ENCODE measurements at places on chromosomes 6 and 20. TPM values are rescaled to one million over a fixed set of nuclear protein-coding genes. Genes with fewer than 3 reads are reported as not detected.

Gene PDE10A
- total RNA-seq, result 15.0 TPM

DNA sequence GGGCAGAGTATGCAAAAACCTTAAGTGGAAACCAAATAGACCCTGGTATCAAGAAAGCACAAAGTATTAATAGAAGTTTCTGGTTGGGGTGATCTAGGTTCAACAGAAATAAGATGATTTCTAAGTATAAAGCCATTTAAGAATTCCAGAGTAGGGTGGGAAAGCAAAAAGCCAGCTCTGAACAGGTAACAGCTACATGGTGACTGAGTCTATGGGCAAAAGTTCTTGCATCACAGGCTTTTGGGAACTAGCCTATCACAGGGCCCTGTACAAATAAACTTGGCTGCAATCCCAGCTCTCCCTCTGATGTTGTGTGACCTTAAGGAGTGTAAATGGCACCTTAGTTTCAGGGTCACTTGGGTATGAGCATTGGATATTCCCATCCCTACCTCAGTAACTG is 5.5 kb downstream of the TCF19 start:
- H3K27me3 ChIP-seq, result no peaks in the 10 kb centered on the region
- no peak for DNase-seq
- peaks cover 10% of the 10 kb centered on the region for H3K4me1 ChIP-seq
- H3K4me3 ChIP-seq, result no peak overlapping the region
- H3K27ac ChIP-seq, result no peak overlapping the region

DNA sequence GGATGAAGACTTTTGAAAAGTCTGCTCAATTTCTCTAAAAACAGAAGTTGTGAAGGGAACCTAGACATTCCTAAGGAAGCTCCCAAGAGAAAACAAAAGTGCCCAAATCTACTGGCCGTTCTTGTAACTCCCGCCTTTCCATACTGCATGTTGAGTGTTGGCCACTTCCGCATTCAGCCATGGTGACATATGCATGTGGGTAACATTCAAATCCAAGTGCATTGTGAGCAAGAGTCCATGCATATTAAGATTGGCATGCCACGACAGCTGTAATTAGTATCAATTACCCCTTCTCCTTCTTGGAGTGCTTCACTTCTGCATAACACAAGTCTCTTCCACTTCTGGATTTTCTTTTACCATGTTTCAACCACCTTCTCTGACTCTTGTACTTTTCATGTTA is 8.4 kb downstream of the SLC35D3 start:
- no peaks in the 10 kb centered on the region for H3K27me3 ChIP-seq
- no peaks in the 10 kb centered on the region for H3K36me3 ChIP-seq
- no peak for DNase-seq
- no peaks in the 10 kb centered on the region for H3K4me1 ChIP-seq

- no peak overlapping the region for H3K4me3 ChIP-seq
- no peaks in the 10 kb centered on the region for H3K36me3 ChIP-seq
- no peaks in the 10 kb centered on the region for H3K27me3 ChIP-seq
- H3K27ac ChIP-seq, result no peak overlapping the region
- DNase-seq, result peak; percentile 42
These were observed 215.0 kb downstream of the SLC24A3 start for GRCh38 chr20:19427480-19427879.

DNA sequence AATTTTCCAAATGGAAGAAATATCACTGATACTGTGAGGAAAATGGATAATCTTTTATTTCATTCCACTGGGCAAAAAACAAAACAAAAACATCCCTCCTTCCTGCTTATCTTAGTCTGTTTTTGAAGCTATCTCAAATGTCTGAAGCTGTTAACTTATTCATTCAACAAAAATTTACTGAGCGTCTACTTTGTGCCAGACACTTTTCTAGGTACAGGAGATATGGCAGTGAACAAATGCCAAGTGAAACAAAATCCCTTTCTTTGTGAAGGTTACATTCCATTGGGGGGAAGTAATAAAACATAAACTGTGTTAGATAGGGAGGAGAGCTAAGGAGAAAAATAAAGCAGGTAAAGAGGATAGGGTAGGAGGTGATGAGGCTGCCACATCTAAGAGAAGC is 47.5 kb downstream of the TNFRSF21 start:
- H3K4me3 ChIP-seq, result no peak overlapping the region
- no peak overlapping the region for H3K27ac ChIP-seq
- no peaks in the 10 kb centered on the region for H3K4me1 ChIP-seq
- H3K27me3 ChIP-seq, result no peaks in the 10 kb centered on the region
- no peak for DNase-seq

- no peaks in the 10 kb centered on the region for H3K27me3 ChIP-seq
- H3K27ac ChIP-seq, result no peak overlapping the region
- H3K4me1 ChIP-seq, result peaks cover 20% of the 10 kb centered on the region
- H3K4me3 ChIP-seq, result no peak overlapping the region
These were observed 140.1 kb downstream of the CEBPB start for GRCh38 chr20:50330504-50331313.

GRCh38 chr20:11350126-11351005 is 567.3 kb upstream of the BTBD3 start:
- H3K4me3 ChIP-seq, result no peak overlapping the region
- DNase-seq, result no peak
- H3K27ac ChIP-seq, result no peak overlapping the region
- H3K4me1 ChIP-seq, result no peaks in the 10 kb centered on the region
- no peaks in the 10 kb centered on the region for H3K36me3 ChIP-seq
- no peaks in the 10 kb centered on the region for H3K27me3 ChIP-seq

DNA sequence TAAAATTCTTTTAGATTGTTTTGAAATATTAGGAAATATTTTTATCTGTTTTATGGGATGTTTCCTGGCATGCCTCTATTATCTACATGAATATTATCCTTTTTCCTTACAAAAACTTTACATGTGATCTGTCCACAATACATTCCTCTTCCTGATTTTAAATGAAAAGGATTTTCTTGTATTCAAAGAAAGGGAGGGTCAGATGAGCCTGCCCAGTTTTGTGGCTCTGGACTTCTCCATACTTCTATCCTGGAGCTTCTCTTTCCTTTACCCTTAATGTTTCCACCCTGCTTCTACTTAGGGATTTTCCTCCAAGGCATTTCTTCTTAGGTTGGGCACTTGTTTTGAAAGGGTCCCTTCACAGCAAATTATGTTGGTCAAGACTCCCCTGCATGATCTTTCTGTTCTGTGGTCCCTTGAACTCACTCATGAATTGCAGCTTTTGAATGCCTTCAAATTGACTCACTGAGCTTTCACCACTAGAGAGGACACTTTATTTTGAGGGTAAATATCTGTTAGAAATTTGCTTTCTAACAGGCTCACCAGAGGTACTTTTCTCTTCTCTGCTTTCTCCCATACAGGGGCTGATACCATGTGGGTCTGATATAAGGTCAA is 104.9 kb downstream of the CENPW start:
- H3K27me3 ChIP-seq, result no peaks in the 10 kb centered on the region
- no peak overlapping the region for H3K4me3 ChIP-seq
- no peaks in the 10 kb centered on the region for H3K36me3 ChIP-seq

Gene TMEM63B
- total RNA-seq, result 32.4 TPM

- H3K36me3 ChIP-seq, result no peaks in the 10 kb centered on the region
- H3K27ac ChIP-seq, result no peak overlapping the region
- H3K27me3 ChIP-seq, result no peaks in the 10 kb centered on the region
- H3K4me3 ChIP-seq, result no peak overlapping the region
- H3K4me1 ChIP-seq, result no peaks in the 10 kb centered on the region
These were observed 9.4 kb downstream of the PACSIN1 start for GRCh38 chr6:34475238-34475682.

Gene CGAS
- total RNA-seq, result 8.3 TPM

- no peak overlapping the region for H3K27ac ChIP-seq
- H3K4me1 ChIP-seq, result no peaks in the 10 kb centered on the region
- no peak for DNase-seq
- H3K27me3 ChIP-seq, result no peaks in the 10 kb centered on the region
- no peaks in the 10 kb centered on the region for H3K36me3 ChIP-seq
These were observed 10.2 kb upstream of the EEF1A2 start for GRCh38 chr20:63509088-63509564.

- H3K36me3 ChIP-seq, result no peaks in the 10 kb centered on the region
- H3K27me3 ChIP-seq, result no peaks in the 10 kb centered on the region
- no peak overlapping the region for H3K27ac ChIP-seq
- H3K4me3 ChIP-seq, result no peak overlapping the region
- DNase-seq, result no peak
These were observed 10.6 kb upstream of the TGM3 start for GRCh38 chr20:2285193-2285592.

Measured in vagina (tissue), 2 donors.